ENCODE measurements at places on chromosomes 5 and 9.
A peak's percentile ranks its signal among the peaks of the same experiment; 100 is the strongest.

DNA sequence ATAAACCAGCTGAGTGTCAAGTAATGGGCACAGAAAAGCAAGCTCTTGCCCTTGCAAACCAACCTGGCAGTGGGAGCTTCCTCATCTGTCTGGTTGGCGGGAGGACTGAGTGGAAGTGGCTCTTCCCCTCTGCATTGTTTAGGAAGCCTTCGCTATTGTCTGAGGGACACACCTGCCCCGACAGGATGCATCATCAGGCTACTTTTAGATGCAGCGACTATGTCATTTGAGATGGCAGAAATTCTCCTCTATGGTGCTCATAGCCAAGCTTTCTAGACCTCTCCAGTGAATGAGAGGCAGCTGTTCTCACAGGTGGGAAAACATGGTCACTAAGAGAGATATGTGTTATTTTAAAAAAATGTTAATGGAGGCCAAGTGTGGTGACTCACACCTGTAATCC, 104.0 kb downstream of the DOCK8 start:
- DNase-seq: no peak

DNA sequence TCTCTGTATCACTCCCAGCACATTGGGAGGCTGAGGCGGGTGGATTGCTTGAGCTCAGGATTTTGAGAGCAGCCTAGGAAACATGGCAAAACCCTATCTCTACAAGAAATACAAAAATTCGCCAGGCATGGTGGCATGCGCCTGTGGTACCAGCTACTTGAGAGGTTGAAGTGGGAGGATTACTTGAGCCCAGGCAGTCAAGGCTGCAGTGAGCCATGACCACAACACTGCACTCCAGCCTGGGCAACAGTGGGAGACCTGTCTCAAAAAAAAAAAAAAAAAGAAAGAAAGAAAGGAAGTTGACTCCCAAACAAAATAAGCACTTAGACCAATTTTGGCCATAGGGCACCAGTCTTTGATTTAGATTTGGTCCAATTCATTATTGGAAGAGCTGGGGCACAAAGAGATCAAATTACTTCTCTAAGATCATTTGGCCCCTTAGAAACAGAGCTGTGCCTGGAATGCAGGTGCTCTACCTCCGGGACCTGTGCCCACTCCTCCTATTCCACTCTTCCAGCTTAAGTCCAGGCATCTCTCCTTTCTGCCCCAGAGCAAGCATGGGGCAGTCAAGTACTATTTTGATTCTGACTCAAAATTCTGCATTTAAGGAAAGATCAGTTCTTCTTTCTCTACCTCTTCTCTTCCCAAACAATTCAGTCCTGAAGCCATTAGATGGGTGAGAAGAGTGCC, 59.0 kb downstream of the ALDH7A1 start:
- no peak for DNase-seq

- no peak for DNase-seq
Measured at GRCh38 chr9:105646879-105647594, 15.2 kb upstream of the TAL2 start.

DNA sequence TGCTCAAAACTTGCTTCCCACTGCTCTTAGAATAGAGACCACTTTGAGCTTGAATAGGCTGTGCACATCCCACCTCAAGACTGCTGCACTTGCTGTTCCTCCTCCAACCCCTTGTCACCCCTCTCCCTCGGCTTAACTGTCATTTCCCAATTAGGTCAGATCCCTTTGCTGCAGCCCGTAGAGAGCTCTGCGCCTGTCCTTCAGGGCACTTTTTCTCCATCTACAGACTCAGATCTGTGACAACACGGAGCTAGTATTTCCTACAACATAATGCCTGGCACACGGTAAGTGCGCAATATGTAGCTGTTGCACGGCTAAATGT, 485 bp upstream of the HABP4 start:
- DNase-seq: no peak

DNA sequence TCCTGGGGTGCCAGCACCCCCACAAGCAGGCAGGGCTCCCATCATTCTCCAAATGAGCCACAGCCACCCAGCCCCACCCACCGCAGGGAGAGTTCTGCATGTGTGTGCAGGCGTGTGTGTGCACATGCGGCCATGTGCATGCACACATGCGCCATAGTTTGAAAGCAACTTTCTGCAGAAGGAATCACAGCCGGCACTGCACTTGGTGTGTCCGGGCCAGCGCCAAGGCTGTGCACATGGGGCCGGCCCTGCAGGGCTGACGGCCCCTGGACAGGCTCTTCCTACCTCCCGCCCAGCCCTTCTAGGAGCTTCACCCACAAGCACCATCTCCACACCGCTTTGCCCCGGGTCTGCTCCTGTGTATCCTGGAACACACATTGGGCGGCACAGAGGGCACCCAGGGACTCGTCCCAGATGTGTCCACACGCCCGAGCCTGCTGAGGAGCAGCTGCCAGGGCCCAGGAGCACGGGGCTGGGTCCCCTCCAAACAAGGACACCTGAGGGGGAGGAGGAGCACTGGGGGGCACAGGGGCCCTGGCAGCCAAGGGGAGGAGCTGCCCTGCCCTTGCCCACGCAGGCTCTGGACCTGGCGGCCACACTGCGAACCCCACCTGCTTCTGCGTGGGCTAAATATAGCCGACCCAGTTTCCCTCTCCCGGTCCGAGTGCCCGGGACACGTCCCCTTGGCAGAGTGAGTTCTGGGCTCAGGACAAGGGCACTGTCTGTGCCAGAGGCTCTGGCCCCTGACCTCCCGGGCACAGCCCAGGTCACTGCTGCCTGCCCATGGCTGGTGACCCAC, 19.1 kb downstream of the TPPP start:
- no peak for DNase-seq

- no peak for DNase-seq
Measured at GRCh38 chr9:81116340-81117137, 572.8 kb downstream of the TLE1 start.

- no peak for DNase-seq
Measured at GRCh38 chr5:117318528-117318927, 743.9 kb upstream of the SEMA6A start.

DNA sequence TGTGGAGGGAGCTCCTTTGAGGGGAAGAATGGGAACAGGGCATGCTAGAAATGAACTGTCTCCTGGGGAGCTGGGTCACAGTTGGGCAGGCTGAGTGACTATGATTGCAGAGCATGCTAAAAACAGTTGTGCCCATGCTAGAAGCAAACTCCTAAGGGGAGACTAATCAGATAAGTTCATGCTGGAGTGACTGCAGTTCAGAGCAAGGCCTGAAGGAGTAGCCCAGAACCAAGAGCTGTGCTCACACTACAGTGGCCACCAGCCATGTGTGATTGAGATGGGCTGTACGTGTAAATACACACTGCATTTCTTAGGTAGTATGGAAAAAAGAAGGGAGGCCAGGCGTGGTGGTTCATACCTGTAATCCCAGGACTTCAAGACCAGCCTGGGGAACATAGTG, 10.3 kb upstream of the AK1 start:
- no peak for DNase-seq

GRCh38 chr5:126300293-126300692, 122.9 kb upstream of the GRAMD2B start:
- DNase-seq: peak; percentile 4

- no peak for DNase-seq
Measured at GRCh38 chr5:171858303-171858702, 72.7 kb downstream of the SMIM23 start.

DNA sequence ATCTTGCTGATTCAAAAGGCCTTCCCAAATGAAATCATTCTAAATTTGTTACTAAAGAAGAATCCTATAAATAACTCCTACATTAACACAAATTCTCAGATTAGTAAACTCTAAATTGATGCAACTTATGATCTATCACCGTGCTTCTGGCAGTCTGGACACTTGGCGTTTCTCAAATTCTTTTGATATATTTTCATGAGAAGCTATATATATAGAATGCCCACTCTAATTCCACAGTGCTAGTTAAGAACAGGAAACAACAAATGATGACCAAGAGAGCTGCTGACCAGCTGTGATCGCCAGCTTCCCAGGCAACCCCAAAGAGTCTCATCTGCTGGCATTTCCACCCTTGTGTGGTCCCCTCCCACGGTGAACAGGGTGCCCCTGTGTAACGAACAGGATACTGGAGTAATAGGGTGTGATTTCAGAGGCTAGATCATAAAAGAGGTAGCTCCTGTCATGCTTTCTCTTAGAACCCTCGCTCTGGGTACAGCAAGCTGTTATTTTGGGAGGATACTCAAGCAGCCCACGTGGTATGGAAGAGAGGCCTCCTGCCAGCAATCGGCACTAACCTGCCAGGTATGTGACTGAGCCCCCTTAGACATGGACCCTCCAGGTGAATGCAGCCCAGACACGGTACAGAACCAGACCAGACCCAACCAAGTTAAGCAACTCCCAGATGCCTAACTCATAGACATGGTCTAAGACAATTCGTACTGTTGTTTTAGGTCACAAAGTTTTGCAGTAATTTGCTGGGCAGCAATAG, 64.7 kb downstream of the CDC14B start:
- peak; percentile 83 for DNase-seq

DNA sequence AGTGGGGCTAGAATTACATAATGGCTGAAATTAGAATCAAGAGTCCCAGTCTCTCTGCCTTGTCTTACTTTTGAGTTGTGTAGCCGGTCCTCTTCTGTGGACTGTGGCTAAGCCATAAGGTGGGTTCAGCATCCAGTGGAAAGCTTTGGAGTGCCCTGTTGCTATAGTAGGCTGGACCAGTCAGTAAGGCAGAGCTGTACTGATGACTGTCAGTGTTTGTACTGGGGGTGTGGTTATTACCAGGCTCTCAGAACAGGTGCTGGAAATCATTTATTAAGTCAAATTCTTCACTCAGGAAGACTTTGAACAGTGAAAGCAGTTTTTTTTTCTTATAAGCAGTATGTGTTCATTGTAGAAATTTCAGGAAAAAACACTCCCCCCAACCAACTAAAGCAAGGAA, 129.4 kb downstream of the ZSWIM6 start:
- no peak for DNase-seq

DNA sequence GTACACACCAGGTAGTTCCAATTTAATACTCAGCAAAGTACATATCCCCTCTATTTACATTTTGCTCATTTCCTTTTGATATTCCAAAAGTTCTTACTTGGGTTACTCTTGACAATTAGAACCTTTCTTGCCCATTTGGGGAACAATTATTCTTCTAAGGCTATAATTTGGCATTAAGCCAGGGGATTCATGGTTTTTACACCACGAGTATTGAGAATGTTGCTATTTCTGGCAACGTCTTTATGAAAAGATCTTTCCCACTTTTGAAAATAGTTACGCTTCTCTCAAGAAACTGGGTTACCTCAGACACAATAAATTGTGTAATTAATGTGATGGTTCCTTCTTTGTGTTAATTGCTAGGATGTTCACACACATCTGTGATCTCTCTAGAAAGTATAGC, 11.5 kb upstream of the CAAP1 start:
- DNase-seq: no peak

DNA sequence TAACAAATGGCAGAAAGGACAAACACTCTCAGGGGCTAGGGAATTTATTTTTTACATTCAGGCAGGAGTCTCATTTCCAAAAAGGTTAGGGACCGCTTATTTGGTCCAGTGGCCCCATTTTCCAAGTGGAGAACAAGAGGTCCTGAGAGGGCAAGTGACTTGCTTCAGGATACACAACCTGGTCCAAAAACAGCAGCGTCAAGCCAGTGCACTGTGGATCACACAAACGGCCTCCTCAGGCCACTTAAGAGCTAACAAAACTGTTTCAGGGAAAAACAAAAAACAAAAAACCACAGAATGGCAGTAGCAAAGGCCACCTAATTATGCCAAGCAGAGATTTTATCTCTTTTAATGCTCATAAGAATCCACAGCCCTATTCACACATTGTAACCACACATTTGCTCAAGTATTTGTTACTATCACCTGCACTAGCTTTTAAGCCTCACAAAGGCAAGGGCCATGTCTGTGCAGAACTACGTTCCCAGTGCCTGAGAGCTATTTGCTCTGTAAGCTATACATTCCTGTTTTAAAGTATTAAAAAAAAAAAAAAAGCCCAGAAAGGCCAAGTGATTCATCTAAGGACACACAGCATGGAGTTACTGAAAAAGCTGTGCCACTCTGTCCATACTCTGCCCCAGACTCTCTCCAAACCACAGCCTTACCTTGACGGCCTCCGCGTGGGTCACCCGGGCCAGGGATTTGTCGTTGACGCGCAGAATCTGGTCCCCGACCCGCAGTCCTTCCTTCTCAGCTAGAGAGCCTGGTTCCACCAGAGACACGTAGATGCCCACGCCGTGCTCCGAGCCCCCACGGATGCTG, 1.5 kb downstream of the WHRN start:
- DNase-seq: no peak

- DNase-seq: peak; percentile 13
Measured at GRCh38 chr9:127628758-127629467, 16.8 kb downstream of the STXBP1 start.

- peak; percentile 53 for DNase-seq
Measured at GRCh38 chr9:111926421-111926875, 29.8 kb downstream of the UGCG start.
